ENCODE measurements at places on chromosomes 13 and 19.

DNA sequence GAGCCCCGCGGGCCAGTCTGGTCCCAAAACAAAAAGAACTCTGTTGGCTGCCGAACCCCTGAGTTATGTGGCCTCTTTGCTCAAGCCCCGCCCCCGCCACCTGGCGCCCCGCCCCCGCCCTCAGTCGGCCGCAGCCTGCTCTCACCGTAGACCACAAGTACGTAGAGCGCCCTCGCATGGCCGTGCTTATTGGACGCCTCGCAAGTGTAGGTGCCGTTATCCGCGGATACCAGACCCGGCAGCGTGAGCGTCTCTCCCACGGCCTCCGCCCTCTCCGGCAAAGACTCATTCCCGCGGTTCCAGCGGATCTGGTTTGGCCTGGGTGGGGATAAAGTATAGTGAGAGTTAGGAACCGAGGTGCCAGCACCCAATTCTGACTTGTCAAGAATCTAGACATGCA is 5.5 kb upstream of the ZNF428 start:
- DNase-seq: no peak

DNA sequence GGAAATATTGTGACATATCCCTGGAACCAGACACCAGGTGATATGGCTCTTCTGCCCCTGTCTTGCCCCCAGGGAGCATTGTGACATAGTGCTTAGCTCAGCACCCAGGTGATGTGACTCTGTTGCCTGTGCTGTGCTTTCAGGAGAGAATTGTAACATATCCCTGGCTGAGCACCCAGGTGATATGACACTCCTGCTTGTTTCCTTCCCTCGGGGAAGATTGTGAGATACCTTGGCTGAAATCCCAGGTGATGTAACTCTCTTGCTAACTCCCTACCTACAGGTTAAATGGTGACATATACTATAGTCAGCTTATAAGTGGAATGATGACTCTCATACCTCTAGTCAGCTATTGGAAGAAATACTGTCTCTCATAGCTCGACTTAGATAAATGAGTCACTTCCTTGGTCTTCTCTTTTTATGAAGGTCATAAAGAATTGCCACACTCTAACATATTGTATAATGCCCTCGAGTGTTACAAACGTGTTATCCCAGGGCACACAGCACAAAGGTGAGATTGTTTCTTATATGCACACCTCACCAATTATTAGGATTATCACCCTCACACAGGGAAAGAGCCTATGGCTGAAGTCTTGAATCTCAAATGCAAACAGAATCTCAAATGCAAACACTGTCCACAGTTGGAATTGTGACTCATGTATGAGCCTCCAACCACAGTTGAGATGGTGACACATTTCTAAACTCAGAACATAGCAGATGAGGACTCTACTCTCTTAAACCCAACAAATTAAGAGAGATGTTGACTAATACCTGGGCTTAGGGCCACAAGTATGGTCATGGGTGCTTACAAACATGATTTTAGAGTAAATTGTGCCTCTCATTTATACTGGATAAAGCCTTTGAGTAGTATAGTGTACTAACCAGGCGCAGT is 32.7 kb upstream of the ZNF254 start:
- DNase-seq: no peak

- no peak for DNase-seq
These were observed 247.9 kb downstream of the DACH1 start for GRCh38 chr13:71619096-71619495.

- no peak for DNase-seq
These were observed 26.7 kb downstream of the RCBTB2 start for GRCh38 chr13:48506092-48506701.

DNA sequence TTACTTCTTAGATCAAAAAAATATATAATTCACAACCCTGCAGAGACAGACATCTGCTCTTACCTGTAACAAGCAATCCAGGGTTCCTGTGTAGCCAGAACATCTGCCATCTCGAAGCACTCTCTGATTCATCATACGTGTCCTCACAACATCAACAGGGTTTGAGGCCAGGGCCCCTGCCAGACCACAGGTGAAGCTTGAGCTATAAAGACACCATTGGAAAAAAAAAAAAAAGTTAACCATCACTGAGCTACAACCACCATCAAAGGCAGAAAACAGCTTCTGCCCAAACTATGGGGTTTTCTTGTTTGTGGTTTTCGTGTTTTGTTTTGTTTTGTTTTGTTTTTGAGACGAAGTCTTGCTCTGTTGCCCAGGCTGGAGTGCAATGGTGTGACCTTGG is 19.3 kb downstream of the SLC25A30 start:
- DNase-seq: no peak

- no peak for DNase-seq
These were observed 10.2 kb downstream of the ENOX1 start for GRCh38 chr13:43776501-43777079.
